ENCODE measurements at places on chromosomes 3 and 15. TPM values are rescaled to one million over a fixed set of nuclear protein-coding genes. Genes with fewer than 3 reads are reported as not detected.

GRCh38 chr3:152769523-152769922 lies 65.4 kb upstream of the P2RY1 start:
- no peak for DNase-seq

DNA sequence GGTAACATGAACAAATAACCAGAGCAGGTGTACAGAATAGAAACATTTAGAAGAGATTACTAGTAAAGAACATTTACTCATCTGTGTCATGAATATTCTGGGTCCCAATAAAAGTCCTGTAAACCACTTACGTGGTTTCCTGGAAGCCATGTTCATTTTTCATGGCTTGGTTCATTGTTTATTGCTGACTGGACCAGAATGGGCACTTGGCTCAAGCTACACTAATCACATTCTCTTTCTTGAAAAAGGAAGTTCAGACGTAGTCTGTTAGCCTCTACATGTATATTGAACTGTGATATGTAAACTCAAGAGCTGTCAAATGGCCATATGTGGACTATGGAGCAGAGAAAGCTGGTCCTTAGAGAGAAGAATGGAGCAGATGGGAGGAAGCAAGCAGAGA lies 138.3 kb upstream of the FAM3D start:
- no peak for DNase-seq

DNA sequence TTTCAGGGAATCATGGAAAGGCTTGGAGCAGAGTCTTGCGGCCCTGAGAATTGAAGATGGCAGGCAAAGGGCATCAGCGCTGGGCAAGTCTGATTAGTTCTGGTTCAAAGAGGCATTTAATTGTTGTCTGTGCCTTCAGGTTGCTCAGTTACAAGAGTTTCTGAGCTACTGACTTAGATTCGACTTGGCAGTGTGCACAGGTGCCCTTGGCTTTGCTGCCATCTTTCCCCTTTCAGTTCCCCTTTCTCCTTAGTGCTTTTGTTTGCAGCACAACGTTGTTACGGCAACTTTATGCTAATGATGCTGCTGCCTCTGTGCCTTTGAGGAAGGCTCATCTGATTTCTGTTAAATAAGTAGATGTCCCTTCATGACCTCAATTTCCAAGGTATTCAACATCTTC lies 12.5 kb downstream of the P2RY14 start:
- DNase-seq, result peak; percentile 44

GRCh38 chr15:73749533-73749932 lies 3.6 kb downstream of the INSYN1 start:
- no peak for DNase-seq

DNA sequence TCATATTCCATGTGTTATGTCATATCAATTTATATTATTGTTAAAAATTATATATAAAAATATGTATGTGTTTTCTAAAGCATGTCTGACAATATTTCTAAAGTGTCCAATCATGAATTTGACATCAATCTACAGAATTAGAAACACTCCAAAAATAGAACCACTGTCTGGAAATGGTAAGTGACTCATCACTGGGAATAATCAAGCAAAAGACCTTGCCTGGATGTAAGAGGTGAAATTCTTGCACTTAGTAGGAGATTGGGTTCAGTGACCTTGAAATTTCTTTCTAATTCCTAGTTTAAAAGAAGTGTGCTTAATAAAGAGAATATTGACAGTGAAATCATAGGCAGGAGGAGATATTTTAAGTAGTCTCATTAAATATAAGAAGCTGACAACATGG lies 188.8 kb downstream of the ZNF385D start:
- no peak for DNase-seq

DNA sequence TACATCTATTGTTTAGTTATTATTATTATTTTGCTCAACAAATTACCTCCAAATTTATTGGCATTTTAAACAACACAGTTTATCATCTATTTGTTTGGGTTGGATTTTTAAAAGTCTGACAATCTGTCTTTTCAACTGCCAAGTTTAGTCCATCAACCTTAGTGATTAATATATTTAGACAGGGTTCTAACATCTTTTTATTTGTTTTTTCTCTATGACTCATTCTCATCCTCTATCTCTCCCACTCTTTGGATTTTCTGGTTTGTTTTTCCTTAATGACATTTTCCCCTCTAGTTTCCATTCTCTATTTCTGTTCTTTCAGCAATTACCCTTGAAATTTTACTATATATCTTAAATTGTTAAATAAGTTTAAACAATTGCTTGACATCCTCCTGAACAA lies 41.9 kb downstream of the EMC4 start:
- no peak for DNase-seq

- DNase-seq, result no peak
These were observed 70.8 kb upstream of the KLF13 start for GRCh38 chr15:31255732-31256377.

- DNase-seq, result no peak
These were observed 1.2 kb downstream of the RASGRF1 start for GRCh38 chr15:79089331-79089889.

GATM gene
- total RNA-seq, result 15.7 TPM

ADCY5 gene
- not detected for total RNA-seq

CYP8B1 gene
- not detected for total RNA-seq

SERPINI2 gene
- not detected for total RNA-seq

GOLGA6L10 gene
- 1.4 TPM for total RNA-seq

RFT1 gene
- 23.6 TPM for total RNA-seq
